ENCODE measurements at places on chromosomes 13 and 19.

GRCh38 chr13:22073718-22074117, 402.8 kb downstream of the FGF9 start:
- no peak for DNase-seq

DNA sequence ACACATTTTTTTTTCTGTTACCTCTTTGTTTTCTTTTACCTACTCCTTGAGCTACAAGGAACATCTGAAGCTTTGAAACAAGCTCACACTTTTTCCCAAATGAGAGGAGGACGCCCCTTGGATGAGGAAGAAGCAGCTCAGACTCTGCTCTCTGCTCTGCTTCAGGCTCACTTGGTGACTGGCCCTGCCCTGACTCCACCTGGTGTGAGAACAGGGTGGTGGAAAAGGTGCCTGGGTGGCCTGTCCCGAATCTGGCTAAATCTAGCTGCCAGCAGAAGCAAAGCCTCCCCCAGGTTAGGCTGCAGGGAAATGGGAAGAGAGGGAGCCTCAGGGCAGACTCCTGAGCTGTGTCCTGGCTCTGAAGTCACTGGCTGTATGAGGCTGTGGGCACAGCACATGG, 68.0 kb upstream of the CEACAM8 start:
- DNase-seq: no peak

DNA sequence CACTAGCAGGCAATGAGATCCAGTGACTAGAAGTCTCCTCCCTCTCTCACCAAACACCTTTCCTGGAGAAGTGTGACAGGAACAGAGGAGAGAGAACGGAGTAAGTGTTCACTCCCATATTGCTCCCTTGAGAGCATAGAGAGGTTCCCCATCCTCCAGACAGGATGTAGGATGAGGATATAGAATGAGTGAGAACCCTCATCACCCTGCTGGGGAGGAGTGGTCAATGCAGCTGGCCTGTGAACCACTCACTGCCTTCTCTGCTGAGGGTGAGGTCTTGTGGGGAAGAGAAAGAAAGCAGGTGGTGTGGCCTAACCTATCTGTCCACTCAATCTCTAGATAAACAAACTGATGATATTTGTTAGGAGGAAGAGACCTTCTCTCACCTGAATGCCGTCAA, 386.6 kb downstream of the PCDH20 start:
- peak; percentile 54 for DNase-seq

GRCh38 chr19:8311461-8312260, 3.5 kb upstream of the CD320 start:
- peak; percentile 9 for DNase-seq

DNA sequence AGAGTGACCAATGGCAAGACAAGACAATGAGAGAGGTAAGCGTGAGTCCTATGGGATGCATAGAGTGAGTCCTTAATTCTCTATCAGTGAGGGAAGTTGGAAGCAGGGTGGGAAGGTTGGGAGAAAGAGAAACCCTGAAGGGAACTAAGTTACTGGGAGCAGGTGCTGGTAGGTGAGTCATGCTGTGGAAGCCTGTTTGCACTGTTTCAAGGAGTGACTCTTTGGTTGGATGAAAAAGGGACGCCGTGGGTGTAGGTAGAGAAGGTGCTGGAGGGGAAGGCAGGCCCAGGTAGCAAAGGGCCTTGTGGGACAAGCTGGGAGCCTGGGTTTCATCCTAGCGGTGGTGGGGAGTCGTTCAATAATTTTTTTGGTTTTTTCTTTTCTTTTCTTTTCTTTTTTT, 21.9 kb downstream of the IGFL1 start:
- no peak for DNase-seq

- DNase-seq: no peak
Measured at GRCh38 chr13:39840201-39840600, 184.7 kb downstream of the COG6 start.

- no peak for DNase-seq
Measured at GRCh38 chr19:7858109-7858770, 15.9 kb downstream of the PRR36 start.

- no peak for DNase-seq
Measured at GRCh38 chr13:53545340-53545941, 516.8 kb downstream of the OLFM4 start.

DNA sequence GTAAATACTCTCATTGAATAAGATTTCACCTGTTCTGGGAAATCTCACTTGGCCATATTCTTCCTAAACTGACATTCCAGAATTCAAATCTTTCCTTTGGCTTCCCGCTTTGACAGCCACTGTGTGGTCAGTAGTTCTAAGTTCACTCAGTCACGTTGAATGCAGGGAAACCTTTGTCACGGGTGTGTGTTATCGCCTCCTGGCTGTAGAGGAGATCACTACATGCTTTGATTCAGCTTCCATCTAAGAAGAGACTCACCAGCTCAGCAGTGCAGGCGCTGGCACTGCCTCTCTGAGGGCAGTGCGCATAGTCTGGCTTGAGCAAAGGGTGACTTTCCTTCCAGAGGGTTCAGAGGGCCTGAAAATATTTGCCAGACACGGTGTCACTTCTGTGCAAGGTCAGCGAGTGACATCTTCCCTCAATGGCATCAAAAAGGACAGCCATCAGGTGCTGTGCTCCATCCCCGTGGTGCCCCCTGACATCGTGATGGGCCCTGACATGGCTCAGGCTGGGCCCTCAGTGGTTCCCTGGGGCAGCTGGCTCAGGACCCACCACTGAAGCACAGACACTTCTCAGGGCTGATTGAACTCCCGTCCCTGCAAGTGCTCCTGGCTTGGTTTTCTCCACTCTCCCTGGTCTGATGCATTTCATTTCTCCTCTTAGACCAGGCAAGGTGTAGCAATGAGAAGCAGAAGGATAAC, 635.4 kb upstream of the ARGLU1 start:
- no peak for DNase-seq

- no peak for DNase-seq
Measured at GRCh38 chr13:61770681-61771080, 355.0 kb upstream of the PCDH20 start.

DNA sequence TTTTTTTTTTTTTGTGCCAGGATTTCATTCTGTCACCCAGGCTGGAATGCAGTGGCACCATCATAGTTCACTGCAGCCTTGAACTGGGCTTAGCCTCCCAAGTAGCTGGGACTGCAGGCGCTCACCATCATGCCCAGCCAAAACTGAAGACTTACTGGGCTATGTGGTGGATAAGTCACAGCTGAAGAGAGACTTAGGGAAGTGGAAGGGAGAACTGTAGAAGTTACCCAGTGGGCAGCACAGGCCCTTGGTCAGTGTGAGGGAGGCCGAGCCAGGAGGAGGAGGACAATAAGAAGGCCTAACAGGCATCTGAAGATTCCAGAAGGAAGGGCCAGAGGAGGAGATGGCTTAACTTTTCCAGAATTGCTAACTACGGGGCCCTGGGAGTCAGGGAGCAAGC, 4.0 kb upstream of the PSPN start:
- no peak for DNase-seq

- peak; percentile 8 for DNase-seq
Measured at GRCh38 chr19:7292950-7293761, 1.1 kb downstream of the INSR start.

GRCh38 chr19:17772172-17772571, 20.9 kb downstream of the FCHO1 start:
- no peak for DNase-seq

DNA sequence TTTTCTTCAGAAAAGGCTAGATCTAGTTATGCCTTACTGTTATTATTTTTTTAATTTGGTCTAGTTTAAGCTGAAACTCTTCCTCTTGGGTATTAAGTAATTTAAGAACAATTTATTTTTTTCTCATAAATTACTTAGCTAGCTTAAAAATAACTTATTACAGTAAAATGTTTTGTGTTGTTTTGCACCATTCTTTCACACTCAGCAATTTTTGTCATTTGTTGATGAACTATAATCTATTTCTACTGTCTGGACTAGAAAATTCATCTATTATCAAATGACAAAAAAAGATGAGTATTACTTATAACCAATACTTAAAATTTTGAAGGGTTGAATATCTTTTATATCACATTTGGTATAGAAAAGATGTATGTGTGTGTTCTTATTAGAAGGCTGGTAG, 1.6 kb upstream of the LPAR6 start:
- DNase-seq: no peak

DNA sequence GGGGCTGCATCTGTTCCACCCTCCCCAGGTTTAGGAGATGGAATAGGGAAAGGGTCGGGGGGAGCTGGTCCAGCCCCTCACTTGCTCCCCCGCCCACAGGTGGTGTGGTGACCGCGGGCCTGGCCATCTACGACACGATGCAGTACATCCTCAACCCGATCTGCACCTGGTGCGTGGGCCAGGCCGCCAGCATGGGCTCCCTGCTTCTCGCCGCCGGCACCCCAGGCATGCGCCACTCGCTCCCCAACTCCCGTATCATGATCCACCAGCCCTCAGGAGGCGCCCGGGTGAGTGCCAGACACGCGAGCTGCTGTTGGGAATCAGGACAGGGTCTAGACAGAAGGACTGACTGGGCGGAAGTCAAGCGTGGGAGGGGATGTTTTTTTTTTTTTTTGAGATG, 3.0 kb downstream of the CLPP start:
- DNase-seq: no peak

DNA sequence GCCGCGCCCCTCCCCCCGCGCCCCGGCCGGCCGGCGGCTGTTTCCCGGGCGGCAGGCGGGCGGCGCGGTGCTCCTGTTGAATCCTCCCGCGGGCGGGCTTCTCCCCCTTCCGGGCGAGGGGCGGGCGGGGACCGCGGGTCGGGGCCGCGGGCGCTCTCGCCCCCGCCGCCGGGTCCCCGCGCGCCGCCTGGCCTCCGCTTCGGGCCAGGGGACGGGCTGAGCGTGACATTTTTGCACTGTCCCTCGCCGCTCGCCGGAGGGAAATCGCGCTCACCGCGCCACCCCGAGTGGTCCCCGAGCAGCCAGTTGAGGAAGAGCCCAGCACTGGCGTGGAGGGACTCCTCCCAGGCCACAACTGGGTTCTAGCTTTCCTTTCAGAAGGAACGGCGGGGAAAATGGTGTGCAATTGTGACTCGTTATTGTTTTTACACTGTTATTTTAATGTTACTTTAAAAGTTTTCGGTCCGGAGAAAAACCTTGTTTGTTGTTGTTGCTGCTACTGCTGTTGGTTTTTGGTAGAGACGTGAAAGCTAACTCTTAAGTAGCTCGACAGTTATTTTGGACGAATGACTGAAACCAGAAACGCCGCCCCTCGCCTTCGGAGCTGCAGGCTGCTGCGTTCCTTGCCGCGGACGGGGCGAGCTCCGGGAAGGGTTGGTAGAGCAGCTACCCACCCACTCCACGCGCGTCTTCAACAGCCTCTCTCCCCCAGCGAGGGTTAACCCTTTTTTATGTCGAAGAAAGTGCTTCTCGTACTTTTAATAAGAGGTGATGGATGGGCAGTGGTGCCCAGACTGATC, 959 bp downstream of the PDS5B start:
- DNase-seq: peak; percentile 46

DNA sequence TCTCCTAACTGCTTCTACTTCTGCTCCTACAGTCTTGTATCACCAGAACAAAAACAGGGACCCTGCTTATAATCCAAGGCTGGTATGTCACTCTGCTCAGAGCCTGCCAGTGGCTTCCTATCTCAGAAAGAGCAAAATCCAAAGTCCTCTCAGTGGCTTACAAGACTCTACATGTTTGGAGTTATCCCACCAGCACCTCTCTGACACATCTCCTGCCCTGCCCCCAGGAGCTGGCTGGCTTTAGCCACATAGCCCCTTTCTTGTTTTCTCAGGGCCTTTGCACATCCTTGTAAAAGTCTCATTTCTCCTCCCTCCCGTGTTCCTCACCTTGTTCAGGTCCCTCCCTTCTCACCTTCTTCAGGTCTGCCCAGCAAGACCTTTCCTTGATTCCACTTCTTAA, 2.2 kb upstream of the KCTD12 start:
- DNase-seq: no peak
